ENCODE measurements at places on chromosomes 11 and 22.
A peak's percentile ranks its signal among the peaks of the same experiment; 100 is the strongest.

- DNase-seq, result no peak
Observed at GRCh38 chr11:73415854-73416615, 39.8 kb downstream of the RELT start.

GRCh38 chr22:50010676-50011446 is 1.7 kb downstream of the IL17REL start:
- DNase-seq, result no peak

DNA sequence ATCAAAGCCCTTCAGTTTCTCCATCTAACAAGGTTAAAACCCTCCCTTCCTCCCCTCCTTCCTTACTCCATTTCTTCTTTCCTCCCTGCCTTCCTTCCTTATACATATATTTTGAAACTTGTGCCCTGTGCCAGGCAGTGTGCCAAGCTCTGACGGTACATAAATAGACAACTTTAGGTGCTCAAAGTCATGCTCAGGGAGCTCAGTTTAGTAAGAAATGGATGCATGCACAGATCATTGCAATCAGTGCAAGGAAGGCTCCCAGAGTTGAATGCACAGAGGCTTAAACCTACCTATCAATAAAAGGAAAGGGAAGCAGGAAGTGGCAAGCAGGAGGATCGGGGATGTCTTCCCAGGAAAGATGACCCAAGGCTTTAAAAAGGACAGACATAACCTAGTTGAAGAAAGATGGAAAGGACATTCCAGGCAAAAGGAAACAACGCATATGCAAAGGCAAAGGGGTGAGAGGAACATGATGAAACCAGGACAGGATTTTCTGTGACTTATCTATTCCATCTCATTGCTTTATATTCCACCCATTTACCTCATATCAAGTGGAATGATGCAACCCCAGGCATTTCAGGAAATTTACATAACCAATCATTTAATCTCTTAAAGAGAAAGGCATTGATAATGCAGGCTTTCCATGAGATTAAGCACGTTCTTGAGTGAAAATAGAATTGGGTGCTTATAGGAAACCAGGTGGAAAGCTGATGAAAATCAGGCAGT is 13.2 kb downstream of the FZD4 start:
- DNase-seq, result no peak

DNA sequence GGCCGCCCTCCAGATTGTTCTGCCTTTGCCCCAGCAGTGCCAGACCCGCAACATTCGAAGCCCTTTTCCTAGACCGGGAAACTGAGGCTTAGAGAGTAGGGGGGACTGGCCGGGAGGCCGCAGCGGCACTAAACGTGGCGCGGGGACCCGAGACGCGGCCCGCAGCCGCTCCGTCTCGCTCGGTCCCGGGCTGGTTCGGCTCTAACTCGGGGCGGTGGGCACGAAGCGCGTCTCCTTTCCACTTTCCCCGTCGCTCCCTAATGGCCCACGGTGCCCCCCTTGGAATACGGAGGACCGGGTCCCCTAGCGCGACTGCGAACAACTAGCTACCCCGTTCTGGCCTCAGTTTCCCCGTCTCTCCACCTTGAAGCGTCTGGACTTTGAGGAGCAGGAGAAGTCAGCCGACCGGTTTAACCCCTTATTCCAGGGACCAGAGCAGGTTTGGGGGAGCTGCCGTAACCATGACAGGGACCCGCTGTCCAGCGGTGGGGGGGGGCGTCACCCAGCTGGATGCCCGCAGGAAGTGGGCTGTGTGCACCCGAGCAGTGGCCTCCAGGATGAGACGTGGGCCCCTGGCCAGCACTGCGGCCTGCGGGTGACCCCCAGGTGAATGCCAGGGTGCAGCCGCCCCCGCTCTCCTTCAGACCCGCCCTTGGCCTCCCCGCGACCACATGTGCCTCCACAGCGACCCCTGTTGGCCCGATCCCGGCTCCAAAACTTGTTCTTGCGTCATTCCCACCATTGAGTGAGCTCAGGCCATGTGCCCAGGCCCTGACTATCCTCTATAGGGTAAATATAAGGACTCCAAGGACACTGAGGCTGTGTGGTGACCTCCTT is 1.1 kb downstream of the CDC42EP1 start:
- DNase-seq, result peak; percentile 85

GRCh38 chr11:59833602-59834001 is 11.7 kb downstream of the CBLIF start:
- no peak for DNase-seq

- peak; percentile 22 for DNase-seq
Observed at GRCh38 chr11:10858439-10859325, 829 bp upstream of the ZBED5 start.
